ENCODE measurements at places on chromosomes 4 and X. TPM values are rescaled to one million over a fixed set of nuclear protein-coding genes. Genes with fewer than 3 reads are reported as not detected.

RBM46 gene
- total RNA-seq = not detected

AKAP4 gene
- total RNA-seq = not detected

DNA sequence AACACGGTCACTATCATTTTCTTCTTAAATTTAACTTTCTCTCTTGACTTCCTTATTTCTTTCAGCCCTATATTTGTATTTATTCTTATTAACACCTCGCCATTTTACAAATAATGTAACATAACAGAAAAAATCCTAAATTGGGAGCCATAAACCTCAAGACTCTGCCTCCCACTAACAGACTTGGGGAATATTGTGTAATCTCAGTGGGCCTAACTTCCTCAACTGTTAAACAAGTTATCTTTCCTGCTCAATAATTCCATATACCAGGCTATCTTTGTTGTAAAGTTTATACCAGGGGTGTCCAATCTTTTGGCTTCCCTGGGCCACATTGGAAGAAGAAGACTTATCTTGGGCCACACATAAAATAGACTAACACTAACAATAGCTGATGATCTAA lies 26.2 kb downstream of the PRSS12 start:
- H3K27me3 ChIP-seq = peaks cover 13% of the 10 kb centered on the region
- H3K4me1 ChIP-seq = no peaks in the 10 kb centered on the region
- no peak overlapping the region for H3K27ac ChIP-seq
- H3K4me3 ChIP-seq = no peak overlapping the region
- no peak for DNase-seq

OTUD6A gene
- total RNA-seq = not detected

- peak; percentile 72 for DNase-seq
- peaks cover 16% of the 10 kb centered on the region for H3K4me1 ChIP-seq
- H3K4me3 ChIP-seq = no peak overlapping the region
Measured at GRCh38 chr4:122117743-122118142, 34.4 kb upstream of the BLTP1 start.

- peaks cover 19% of the 10 kb centered on the region for H3K36me3 ChIP-seq
- peak overlapping the region; percentile 87 for H3K27ac ChIP-seq
Measured at GRCh38 chr4:26885912-26886274, 25.3 kb downstream of the STIM2 start.

DNA sequence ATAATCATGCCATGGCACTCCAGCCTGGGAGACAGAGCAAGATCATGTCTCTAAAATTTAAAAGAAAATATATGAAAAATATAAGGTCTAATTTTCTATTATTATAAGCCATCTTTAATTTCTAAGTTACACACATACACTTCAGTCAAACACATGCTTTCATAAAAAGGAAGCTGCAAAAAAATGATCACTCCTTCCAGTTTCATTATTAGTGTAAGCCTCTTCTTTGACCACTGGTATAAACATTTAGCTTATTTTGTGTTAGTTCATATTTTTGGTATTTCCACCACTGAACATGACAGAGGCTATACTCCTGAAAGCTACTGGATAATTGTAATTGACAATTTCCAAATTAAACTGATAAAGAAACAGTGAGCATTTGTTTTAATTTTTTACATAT lies 163.3 kb upstream of the USP38 start:
- H3K4me1 ChIP-seq = peaks cover 11% of the 10 kb centered on the region
- no peaks in the 10 kb centered on the region for H3K36me3 ChIP-seq
- no peak for DNase-seq
- no peak overlapping the region for H3K4me3 ChIP-seq
